ENCODE measurements at places on chromosomes 6 and 20. TPM values are rescaled to one million over a fixed set of nuclear protein-coding genes. Genes with fewer than 3 reads are reported as not detected.

DNA sequence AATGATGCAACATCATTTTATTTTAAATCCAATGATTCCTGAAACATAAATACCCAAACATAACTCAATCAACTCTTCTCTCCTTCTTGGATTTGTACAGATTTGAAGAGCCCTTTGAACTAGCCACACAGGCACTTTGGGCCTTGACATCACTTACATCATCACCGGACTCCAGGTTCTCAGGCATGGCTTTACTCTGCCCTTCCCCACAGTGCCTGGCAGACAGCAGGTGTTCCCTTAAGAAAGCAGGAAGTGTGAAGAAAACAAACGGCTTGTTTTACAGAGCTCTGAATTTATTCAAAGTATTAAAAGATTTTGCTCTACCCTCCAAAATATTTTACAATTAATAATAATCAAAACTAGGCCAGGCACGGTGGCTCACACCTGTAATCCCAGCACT, 54.8 kb upstream of the GCM1 start:
- DNase-seq, result no peak

- DNase-seq, result no peak
Observed at GRCh38 chr20:34311118-34312023, 8.2 kb upstream of the AHCY start.

GRCh38 chr20:32415494-32415893, 57.4 kb downstream of the ASXL1 start:
- no peak for DNase-seq

DNA sequence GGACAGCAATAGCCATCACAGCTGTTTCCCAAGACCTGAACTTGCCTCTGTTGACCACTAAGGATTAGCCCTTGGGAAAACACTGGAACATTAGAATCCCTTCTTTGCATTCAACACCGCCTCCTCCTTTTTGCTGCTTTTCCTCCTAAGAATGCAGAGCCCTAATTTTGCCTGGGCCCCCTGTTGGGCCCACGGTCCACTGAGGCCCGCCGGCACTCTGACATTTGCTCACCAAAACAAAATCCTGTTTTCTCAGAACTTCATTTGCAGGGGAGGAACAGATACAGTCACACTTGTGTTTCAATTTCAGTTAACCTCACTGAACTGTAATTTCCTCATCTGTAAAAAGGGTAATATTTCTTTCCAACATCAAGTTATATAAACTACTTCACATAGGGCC, 116.0 kb upstream of the JARID2 start:
- no peak for DNase-seq

- peak; percentile 25 for DNase-seq
Observed at GRCh38 chr6:140806431-140806830, 1326.3 kb upstream of the GJE1 start.

DNA sequence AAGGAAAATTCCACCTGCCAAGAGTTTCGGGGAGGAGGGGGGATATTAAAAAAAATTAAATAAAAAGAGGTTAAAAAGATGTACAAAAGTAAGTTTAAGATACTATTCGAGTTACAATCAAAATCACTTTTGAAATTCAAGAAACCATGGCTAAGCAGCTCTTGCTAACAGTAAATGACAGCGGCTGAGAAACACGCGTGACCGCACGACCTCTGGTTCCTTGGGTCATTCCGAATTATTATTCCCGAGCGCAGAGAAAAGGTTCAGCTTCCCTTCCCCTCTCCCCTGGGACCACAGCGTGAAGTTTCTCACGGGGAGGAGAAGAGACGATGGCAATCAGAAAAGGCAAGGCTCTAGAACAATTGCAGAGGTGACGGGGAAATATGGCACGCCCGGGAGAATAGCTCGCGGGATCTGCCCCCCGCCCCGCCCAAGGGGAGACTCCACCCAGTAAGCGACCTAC, 496 bp downstream of the TMEM242 start:
- no peak for DNase-seq

Gene SAPCD1
- total RNA-seq, result 0.50 TPM

Gene HLA-DPA1
- total RNA-seq, result 1.0 TPM

DNA sequence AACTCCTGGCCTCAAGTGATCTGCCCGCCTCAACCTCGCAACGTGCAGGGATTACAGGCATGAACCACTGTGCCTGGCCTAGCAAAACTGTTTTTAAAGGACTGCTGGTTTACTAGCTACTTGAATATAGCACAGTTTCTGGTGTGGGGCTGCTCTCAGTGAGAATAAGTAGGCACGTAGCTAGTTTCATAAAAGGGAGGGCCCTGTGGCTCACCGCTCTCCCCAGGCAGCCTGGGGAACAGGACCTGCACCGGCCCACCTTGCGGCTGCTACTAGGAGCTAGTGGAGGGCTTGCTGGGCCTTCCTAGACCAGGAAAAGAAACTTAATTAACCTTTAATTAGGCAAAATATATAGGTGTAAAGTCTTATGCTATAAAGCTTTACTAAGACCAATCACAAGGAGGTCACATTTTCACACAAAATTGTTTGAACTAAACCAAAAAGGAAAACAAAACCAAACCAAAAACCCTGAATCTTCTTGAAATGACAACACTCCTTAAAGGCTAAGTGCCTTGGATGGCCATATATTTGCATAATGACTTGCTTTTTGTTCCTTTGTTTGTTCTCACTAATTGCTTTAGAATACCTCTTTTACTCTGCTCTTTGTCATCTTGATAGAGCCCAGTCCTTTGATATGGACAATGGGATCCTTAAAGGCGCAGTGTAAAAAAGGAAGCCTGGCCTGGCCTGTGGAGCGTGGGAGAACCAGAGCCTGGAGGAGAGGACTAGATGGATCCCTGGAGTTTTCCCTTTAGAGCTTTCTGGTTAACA, 69.5 kb upstream of the SAMD5 start:
- no peak for DNase-seq

DNA sequence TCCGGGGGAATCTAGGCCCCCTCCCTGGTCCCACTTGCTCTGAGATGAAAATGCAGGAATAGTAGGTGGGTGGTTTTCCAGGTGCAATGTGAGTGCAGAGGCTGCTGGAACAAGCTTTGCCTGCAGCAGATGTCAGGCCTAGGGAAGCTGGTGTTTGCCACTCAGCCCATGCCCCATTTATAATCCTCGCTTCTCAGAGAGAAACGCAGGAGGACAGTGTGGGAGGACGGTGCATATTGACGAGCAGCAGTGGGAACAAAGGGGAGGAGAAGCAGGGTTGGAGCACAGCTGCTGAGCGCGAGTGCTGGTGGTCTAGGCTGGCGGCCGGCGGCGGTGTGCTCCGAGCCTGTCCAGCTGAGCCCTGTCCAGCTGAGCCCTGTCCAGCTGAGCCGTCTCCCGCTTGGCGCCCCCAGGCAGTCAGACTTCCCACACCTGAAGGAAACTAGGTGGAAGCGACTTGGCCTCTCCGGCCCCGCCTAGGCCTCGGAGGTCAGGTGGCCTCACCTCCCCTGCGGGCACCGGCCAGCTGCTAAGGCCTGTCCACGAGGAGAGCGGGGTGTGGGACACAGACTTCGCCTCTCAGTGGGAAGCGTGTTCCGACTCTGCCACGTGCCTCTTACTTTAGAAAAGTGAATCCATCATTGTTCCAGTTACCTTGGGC, 49.7 kb upstream of the FRMD1 start:
- DNase-seq, result no peak

Gene ARG1
- total RNA-seq, result not detected

GRCh38 chr6:136822046-136822375, 381 bp upstream of the PEX7 start:
- DNase-seq, result peak; percentile 80

DNA sequence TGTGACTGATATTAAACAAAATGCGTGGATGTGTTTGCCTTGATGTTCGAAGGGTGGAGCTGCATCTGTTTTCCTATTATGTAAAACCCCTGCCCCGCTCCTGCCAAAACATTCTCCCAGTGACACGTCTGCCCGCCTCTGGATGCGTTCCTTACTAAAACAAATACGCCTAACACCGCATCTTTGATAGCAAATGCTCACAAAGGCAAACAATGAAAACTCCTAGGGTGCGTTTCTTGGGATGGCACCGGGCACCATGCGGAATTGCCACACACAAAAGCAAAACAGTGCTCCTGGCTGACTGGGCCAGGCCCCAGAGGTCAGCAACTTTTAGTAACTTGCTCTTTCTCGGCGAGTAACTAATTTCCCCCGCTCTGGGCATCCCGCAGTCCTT, 9.0 kb upstream of the FOXC1 start:
- no peak for DNase-seq

DNA sequence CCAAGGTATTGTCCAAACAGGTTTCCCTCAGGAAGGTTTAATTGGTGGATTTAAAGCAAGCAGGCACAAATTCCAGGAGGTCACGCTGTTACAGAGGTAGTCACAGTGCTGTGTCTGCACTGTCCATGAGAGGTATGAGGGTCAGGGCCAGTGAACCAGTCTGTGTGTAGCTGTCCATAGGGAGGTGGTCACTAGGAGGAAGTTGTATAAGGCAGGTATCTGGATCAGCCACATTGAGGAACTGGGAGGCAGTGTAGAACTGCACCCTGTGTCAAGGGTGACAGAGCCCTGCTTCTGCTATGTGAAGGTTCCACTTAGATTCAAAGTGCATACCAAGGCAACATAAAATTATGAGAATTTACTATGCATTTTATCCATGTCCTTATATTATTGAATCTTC, 73.3 kb downstream of the MAP3K4 start:
- DNase-seq, result no peak

DNA sequence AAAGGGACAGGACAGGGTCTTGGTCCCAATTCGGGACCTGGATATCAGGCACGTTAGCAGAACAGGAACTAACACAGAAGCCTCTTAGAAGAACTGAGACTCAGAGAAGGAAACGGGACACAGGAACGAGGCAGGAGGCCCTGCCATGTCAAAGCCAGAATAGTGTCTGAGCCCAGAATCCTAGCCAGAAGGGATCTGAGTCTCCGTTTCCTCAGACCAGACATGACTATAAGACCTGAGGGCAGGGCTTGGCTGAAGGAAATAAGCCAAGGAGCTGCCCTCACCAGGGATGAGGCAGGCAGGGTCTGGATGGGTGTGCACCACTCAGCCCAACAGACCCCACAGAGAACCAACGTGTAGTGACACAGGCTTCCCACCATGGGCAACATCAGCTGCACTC, 40.3 kb downstream of the TRERF1 start:
- DNase-seq, result no peak
